AG08396 (cell line): ENCODE measurements at places on chromosomes 3 and 15.

DNA sequence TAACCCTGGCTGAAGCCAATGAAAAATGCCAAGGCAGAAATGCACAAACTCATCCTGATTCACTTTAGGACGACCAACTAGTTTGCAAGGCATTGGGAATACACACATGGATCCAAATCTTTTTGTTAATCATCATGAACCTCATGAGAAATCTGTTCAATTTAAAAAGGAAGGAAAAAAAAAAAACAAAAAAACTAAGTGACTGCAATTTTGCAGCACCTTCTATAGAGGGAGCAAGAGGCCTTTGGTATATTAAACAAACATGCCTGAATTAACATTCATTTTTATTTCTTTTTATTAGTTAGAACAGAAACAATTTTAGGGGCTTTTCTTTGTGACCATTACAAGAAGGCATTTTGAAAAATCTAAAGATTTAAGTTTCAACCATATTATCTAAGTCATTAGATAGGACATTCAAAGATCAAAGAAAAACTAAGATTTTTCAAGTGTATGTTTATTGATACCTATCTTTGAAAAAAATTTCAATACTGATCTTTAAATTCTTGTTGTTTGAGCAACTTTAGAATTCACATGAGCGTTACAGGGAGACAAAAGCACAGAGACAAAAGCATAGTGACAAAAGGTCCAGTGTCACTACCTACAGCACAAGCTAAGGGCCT, 182.4 kb downstream of the CBLB start:
- peak; percentile 13 for DNase-seq

DNA sequence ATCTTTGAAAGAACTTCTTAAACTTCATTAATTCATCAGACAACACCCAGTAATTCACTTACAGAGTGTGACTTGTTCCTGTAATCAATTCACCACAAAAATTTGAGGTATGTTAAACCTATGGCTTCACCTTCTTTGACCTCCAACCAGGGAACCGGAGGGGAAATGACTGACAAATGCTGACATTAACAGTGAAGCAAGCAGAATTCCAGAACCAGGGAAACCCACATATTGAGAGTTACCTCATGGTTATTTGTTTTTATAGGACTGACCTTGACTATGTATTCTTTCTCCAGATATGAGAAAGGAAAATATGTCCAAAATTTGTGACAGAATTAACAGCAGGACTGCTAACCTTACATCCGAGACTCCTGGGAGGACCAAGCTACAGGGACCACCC, 2.7 kb downstream of the P3H2 start:
- peak; percentile 25 for DNase-seq

DNA sequence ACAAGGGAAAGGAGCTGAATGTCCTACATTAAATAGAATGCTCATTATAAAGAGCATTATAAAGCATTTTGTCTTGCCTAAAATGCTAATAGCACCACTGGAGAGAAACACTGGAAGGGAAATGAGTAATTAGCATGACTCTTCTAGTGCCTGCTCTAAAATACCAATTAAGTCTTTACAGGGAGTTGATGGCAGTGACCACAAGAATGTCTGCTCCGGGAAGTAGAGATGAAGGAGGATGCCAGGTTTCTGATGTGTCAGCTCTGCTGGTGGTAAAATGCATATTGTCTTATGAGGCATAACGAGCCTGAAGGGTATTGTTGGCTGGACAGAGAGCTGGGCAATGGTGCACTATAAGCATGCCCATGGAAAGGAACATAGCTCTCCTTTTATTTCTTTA, 49.5 kb downstream of the MYLK start:
- peak; percentile 38 for DNase-seq

GRCh38 chr3:14780927-14781507, 37.7 kb upstream of the FGD5 start:
- peak; percentile 70 for DNase-seq

- no peak for DNase-seq
Measured at GRCh38 chr3:67819447-67819846, 165.0 kb upstream of the SUCLG2 start.

- DNase-seq, result no peak
Measured at GRCh38 chr3:197111685-197112084, 82.1 kb upstream of the MELTF start.

DNA sequence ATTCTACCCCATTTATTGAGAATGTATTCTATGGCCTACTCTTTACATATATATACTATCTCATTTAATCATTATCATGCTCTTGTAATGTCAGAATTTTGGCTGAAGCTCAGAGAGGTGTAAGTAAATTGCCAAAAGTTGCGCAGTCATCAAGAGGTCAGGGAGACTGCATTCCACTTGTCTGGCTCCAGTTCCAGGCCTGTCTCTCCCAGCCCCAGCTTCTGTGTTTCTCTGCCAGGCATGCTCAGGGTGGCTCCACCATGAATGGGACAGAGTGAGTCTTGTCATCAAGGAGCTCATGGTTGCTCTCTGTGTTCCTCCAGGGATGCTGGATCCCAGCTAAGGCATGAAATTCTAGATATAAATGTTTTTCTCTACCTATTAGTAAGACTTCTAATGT, 635.1 kb upstream of the MDFIC2 start:
- DNase-seq, result no peak

DNA sequence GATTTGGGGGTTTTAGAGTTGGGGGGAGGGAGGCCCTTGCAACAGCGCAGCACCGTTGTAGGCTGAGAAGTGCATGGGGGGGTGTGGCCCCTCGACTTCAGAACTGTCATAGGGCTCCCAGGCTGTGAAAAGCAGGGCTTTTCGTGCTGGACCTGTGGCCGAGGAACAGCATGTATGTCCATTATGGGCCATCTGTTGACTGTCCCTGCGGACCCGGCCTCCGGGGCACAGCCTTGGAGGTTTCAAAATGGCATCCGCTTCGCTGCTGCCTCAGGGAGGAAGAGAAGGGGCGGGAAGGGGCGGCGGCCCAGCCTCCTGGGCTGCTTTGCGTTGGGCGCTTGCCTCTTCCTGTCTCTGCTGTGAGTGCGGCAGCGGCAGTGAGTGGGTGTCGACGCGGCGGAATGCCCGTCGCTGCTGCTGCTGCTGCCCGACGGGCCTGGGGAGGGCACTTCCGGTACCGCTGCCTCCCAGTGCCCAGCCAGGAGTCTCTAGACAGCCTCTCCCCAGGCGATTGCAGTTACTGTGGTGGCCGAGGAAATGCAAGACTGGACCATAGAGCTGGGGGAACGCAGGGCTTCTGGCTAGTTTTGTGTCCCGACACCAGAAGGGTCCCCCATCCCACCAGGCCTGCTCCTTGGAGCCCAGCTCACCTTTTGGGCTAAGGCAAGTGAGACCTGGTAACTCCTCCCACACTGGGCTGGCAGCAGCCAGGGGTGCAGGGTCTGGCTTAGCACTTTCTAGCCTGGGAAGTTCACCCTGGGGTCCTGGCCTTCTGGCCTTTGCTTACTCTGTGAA, 1.9 kb downstream of the GNAI2 start:
- peak; percentile 89 for DNase-seq

- DNase-seq, result no peak
Measured at GRCh38 chr15:92142242-92143232, 251.1 kb upstream of the ST8SIA2 start.

DNA sequence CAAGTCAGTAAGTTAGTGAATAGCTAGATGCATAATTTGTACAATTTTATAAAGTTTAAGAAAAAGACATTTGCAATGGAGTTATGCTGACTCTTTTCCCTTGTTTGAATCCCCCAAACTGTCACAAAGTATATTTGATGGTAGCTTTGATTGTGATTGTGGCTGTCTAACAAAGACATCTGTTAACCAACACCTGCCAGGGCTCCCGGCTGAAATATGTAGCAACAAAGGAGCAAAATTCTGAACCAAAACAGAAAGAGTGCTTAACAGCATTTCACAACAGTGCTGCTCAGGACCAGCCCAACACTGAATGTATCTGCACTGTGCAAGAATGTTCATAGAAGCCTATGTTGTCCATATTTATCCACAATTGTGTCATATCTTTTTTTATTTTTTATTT, 39.4 kb downstream of the LEO1 start:
- DNase-seq, result no peak

DNA sequence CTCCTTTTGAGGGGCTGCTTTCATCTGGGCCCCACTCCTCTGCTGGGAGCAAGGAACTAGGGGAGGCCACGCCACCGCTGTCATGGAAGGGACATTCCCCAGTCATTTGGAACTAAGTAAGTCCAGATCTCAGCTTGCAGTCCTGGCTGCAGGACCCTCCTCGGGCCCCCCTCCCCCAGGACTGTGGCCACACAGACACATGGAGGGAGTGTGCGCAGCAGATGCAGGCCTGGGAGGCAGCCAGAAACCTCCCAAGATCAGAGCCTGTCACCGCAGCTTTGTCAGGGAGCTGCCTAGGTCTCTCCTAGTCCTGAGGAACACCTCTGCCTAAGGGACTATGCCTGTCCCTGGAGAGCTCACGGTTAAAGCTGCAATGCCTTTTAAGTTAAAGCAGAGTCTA, 7.3 kb upstream of the SEMA3F start:
- DNase-seq, result no peak

- DNase-seq, result no peak
Measured at GRCh38 chr3:16935781-16936180, 51.0 kb downstream of the PLCL2 start.

- DNase-seq, result no peak
Measured at GRCh38 chr15:26632500-26632899, 140.4 kb downstream of the GABRB3 start.

DNA sequence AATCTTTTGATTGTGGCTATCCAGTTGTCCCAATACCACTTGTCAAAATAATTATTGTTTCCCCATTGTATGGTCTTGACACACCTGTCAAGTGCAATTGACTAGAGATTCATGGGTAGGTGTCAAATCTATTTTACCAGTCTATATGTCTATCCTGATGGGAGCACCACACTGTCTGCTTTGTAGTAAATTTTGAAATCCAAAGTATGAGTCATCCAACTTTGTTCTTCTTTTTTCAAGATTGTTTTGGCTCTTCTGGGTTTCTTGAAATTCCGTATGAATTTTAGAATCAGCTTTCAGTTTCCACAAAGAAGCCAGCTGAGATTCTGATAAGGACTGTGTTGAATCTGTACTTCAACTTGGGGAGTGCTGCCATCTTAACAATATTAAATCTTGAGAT, 71.9 kb downstream of the CSNK1G1 start:
- DNase-seq, result peak; percentile 8

GRCh38 chr15:67085818-67086636, 20.6 kb downstream of the SMAD3 start:
- DNase-seq, result peak; percentile 54

- DNase-seq, result no peak
Measured at GRCh38 chr3:148854061-148854460, 11.0 kb upstream of the CPA3 start.

DNA sequence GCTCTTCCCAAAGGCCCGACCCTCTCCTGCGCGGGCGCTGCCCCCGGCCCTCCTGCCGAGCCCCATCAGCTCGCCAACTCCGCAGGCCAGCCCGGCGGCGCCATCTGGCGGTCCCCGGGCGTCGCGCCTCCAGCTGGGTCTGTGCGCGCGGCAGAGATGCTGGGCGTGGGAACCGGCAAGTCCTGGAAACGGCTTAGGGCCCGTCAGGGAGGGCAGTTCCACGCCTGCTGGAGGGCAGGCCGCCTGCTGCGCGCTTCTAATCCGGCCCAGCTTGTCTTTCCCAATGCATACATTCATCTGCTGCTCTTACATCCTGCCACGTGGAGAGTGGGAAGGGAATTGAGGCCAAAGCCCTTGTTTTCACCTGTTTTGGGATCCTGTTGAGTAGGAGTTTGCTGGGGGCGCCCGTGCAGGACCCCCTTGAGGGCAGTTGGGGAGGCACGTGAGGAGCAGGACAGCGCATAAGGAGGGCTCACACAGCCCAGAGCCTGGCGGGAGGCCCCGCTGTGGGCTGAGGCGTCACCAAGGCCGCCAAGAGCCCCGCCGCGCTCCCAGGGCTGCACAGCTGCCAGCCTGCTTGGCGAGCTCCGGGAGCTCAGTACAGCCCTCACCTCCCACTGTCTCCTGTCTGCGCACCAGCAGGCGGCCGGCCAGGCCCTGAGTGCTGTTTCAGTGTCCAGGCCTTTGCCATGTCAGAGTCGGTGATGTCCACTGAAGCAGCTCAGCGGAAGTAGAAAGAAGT, 165.6 kb downstream of the NSMCE3 start:
- peak; percentile 94 for DNase-seq

- no peak for DNase-seq
Measured at GRCh38 chr3:193465992-193466608, 87.5 kb upstream of the ATP13A5 start.

GRCh38 chr15:70376929-70377691, 279.4 kb upstream of the TLE3 start:
- DNase-seq, result peak; percentile 35

DNA sequence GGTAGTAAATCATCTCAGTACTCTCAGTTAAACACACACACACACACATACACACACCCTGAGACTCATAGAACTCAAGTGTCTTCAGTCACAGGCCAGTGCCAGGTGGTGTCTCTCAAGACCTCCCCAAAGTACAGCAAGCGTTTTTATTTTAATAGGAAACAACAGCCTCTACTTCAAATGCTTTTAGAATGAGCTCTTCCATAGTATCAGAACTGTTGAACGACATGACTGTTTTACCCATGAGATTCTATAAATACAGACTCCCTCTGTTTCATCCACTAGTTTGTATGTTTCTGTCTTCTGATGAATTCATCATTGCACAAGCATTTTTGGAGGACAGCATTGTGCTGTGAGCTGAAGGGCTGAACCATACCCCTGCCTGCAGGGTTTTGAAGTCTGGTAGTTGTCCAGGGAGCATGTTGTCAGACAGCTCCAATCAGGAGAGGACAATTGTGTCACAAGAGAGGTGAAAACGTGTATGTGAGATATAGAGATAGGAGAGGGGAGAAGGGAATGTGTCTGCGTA, 201.0 kb upstream of the BCL6 start:
- DNase-seq, result peak; percentile 56

GRCh38 chr3:38039101-38039898, at the start of gene DLEC1:
TSS of gene DLEC1 (plus strand) at chr3:38039208. CDS start at chr3:38039226, 18 bp downstream.
- no peak for DNase-seq

GRCh38 chr15:99057697-99058420, 47.0 kb upstream of the SYNM start:
- DNase-seq, result no peak

GRCh38 chr15:59966262-59966661, 37.8 kb upstream of the FOXB1 start:
- DNase-seq, result no peak

- DNase-seq, result no peak
Measured at GRCh38 chr15:51814606-51815005, 14.8 kb upstream of the TMOD3 start.

DNA sequence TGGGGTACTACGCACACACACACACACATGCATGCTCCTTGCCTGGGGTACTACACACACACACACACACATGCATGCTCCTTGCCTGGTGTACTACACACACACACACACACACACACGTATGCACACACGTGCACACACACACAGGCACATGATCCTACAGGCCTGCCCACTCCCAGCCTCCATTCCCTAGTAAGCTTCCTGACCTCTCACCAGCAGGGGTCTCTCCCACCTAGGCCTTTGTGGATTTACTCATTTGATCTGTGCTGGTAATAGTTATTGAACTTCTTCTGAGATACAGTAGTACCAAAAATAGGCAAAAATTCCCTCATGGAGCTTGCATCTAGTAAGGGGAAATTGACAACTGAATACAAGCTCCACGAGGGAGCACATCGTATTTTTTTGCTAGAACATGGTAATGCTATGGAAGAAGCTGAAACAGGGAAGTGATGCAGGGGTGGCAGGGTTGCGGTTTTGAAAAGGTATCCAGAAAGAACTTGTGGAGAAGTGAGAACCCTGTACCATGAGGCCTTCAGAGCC, 19.1 kb downstream of the TTC21A start:
- no peak for DNase-seq
